ENCODE measurements at places on chromosomes 3 and 15.

GRCh38 chr3:113908133-113908532 is 39.7 kb upstream of the ZDHHC23 start:
- no peak for DNase-seq

DNA sequence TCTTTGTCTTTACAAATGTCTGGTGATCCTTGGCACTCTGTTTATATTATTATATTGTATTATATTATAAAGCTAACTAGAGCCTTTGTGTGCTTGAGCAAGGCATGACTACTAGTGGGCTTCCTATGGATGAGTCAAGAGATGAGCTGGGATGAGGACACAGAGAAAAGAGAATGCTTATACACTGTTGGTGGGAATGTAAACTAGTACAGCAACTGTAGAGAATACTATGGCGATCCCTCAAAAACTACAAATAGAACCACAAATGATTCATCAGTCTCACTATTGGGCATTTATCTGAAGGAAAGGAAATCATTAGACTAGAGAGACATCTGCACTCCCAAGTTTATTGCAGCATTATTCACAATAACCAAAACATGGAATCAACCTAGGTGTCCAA is 40.8 kb upstream of the MED12L start:
- no peak for DNase-seq

DNA sequence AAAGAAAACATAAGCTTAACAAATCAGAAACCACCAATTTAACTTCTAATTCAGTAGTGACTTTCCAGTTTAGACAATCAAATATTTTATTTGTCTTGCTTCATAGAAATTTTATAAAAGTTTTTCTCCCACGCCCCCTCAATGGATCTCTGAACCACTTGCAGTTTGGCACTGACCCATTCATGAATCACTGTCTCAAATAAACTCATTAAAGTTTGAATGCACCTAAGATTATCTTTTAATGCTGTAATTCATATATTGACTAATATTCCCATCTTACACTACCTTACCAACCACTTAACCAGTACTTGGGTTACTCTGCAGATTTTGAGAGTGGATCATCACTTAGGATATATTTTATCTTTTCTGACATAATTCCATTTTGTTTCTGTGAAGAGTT is 880.2 kb downstream of the OTOL1 start:
- DNase-seq: peak; percentile 69

GRCh38 chr15:78552597-78552996 is 12.4 kb downstream of the PSMA4 start:
- no peak for DNase-seq

DNA sequence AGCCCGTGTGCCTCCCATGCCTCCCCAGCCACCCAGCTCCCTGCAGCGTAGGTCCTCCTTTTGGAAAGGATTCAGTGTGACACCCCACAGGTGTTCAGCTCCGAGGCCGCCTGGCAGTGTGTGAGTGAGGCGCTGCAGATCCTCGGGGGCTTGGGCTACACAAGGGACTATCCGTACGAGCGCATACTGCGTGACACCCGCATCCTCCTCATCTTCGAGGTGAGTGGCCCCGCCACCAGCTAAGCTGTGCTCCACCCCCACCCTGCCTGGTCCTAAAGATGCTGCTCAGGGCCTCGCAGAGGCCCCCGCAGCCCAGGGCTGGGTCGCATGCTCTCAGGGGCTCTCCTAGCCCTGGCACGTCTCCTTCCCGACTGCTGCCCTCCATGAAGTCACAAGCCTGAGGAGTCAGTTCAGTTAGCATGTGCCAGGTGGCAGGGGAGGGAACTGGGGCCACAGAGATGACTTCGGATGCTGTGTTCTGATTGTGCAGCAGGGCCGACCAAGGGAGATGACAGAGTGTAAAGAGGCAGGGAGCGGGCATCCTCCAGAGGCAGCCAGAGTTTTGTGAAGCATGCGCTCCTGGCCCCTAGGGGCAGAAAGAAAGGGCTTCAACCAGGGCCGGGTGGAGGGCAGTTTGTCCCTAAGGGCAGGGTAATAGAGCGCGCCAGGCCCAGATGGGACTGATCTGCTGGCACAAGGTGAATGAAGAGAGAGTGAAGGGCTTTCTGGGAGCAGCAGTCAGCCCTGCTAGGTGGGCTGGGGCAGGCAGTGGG is 26.8 kb downstream of the ACAD9 start:
- DNase-seq: no peak

DNA sequence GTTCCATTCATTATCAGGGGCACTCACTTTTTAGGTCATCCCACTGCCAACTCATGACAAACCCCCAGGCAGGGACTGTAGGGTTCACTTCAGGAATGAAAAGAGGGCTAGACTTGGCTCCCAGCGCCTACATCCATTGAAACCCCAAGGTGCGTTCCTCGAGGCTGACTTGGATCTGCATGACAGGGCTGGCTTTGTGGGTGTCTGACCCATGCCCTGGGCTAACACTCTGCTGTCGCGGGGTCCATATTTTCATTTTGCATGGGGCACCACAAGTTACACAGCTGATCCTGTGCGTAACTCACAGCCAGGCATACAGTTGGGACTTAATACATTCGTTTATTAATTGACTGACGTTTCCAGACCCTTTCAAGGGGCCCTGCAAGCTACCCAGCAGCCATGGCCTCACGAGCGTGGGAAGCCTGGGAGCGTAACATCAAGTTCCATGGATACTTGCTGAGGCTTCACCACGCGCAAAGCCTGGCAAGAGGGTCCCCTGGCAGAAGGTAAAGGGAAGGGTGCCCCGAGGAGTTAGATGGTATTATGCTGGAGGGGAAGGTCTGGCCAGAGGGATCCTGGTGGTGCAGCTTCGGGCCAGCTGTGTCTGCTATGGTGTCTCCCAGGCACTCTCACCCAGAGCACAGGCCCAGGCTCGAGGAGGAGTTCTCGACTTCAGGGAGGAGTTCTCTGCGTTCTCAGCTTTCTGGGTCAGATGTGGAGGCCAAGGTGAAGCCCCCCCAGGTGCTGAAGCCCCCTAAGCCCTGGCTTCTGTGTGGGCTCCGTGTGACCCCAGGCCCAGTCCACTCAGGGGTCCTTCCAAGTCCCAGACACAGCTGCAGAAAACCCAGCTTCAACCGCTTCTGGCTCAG is 85.4 kb downstream of the ADAMTS17 start:
- DNase-seq: no peak

DNA sequence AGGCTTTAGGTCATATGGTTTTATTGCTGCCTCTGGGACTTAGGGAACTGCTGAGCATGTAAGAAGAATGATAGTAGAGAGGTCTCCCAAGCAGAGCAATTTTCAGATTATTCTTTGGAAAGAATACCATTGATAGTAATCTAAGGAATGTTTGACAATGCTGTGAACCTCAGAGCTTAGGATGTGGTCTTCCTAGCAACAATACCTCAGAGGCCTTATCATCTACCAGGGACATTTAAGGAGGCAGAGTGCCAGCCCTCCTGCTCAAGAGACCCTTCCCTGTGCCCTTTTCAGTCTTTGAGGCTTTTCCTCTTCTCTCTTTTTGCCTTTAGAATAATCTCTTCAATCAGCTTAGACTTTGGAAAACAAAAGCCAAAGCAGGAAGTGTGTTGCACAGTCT is 272.1 kb downstream of the OXSM start:
- no peak for DNase-seq

- DNase-seq: no peak
Measured at GRCh38 chr15:98734466-98735199, 86.3 kb downstream of the IGF1R start.

DNA sequence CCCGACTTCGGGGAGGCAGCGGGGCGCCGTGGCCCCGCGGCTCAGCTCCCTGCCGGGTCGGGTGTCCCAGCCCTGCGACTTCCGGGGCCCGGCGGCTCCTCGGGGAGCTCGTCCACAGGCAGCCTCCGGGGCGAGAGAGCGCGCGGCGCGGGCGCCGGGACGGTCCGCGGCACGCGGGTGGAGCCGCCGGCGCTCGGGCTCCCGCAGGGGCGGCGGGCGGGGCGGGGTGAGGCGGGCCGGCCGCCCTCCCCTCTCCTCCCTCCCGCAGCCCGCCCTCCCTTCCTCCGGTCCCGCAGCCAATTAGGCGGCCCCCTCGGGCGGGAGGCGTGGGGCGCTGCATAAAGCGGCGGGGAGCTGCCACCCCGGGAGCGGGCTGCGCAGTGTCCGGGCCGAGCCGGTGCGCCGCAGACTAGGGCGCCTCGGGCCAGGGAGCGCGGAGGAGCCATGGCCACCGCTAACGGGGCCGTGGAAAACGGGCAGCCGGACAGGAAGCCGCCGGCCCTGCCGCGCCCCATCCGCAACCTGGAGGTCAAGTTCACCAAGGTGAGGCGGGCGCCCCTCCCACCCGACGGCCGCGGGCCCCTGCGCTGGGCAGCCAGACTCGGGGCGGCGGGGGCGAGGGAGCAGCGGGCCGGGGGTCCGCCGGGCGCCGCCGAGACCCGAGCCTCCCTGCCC is at the start of gene ALDH1A3:
TSS of gene ALDH1A3 (plus strand) at position 368 of the 675 bp plus-strand sequence. CDS start at position 445, 77 bp downstream.
- peak; percentile 93 for DNase-seq
